Activated CD4-positive, alpha-beta T cell treated with anti-CD3 and anti-CD28 coated beads, Interleukin-2, amount 50 U/mL, for 4 hours (primary cell): ENCODE measurements at places on chromosomes 6 and 20.

DNA sequence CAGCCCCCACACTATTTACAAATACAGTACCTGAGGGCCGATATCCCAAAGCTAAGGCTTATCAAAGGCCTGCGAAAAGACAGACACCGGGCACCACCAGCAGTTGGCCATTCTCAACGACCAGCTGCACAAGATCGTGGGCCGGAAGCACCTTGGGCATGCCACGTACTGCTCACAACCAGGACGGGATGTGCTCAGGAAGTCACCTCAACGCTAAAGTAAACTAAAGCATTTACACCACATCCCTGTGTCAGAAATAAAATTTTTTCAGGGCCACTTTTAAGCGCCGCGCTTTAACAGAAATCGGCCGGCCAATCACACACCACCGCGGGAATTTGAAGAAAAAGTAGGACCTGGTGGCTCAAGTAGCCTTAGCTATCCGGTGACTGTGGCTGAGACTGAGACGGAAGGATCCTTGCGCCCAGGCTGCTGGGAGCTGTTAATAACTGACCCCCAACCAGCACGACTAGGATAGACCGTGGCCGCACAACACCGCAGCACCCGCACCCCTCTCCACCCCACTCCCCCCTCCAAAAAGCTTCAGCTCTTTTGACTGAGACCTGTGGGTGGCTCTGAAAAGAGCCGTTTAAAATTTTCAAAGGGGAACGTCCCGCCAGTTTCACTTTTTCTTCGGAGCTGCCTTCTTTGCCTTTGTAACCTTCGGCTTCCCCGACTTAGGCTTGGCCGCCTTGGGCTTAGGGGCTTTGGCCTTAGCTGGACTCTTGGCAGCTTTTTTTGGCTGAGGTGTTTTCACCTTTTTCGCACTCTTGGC lies 131.2 kb upstream of the BTN3A2 start:
- peak; percentile 50 for DNase-seq

GRCh38 chr20:38199501-38200390 lies 34.7 kb upstream of the TGM2 start:
- no peak for DNase-seq

DNA sequence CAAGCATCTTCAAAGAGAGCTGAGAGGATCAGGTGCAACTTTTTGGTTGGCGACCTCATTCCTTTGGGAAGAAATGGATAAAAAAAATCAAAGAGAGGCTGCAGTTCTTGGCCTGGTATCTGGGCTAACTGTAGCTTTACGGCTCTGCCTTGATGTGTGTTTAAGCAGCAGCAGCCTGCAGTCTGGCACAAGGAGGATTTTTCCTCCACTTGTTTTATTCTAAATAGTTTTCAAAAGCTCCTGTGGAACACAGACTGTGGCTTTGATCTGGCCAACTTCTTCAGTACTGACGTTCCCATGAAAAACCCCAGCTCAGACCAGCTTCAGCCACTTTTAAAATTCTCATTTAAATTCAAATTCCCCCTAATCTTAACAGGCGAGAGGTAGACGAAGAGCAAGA lies 137.3 kb downstream of the HDGFL1 start:
- DNase-seq, result no peak

- DNase-seq, result no peak
Observed at GRCh38 chr6:53604623-53605190, 59.8 kb upstream of the GCLC start.
